Type B pancreatic cell (in vitro differentiated cells): ENCODE measurements at places on chromosomes 1 and 21.

DNA sequence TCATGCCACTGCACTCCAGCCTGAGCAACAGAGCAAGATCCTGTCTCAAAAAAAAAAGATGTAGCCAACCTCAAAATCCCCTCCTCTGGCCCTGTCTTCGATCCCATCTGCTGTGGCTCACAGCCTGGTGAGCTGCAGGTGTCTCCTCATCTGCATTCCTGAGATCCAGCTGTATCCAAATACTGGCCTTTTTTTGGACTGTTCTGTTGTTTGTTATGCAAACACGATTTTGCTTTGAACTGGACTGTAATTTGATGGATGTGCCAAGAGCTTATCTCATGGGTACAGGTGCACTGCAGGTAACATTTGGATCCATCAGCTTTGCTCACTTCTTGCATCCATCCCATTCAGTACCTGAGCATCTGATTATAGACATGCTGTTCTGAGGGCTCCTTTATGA is 14.1 kb upstream of the FAM43B start:
- no peak for DNase-seq

DNA sequence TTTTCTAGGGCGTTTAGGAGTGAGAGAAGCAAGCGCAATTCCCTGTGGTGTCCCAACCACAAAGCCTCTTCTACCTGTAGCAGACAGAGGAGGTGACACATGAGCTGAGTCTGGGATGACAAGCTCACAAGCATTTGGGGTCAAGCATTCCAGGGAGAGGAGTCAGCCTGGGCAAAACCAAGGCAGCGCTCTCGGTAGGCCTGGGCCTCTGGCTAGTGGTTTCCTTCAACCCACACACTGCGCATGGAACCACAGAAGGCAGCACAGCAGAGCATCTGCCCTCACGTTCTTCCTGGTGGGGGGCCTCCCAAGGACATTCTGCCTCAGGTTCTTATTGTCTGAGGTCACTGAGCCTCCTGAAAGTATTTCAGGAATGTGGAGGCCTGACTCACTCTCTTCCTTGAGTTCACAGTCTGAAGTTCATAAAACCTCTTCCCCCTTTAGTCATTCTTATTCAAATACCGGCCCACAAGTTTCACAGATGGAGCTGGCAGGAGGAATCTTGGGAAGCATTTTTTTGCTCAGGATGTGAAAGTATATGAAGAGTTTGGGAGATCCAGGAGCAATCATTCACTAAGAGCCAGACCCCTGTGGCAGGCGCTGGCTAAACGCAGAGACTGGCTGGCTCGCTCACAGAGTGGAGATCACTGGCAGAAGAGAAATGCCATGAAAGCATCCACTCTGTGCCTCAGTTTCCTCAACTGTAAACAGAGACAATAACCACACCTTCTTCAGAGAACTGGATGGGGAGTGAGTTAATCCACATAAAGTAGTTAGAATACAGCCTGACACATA is 26.8 kb downstream of the CCN1 start:
- no peak for DNase-seq

DNA sequence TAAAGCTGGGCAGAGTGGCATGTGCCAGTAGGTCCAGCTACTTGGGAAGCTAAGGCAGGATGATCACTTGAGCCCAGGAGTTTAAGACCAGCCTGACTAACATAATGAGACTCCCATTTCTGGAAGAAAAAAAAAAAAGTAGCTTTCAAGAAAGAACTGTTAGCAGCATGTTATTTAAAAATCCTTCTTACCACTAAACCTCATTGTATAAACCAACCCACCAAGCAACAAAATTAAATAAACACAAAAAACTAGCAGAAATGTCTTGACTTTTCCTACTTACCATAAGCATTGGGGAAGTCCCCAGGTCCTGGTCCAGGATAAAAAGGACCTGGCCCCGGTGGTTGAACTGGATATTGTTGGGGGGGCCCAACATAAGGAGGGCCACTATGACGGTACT is 192.9 kb upstream of the HP1BP3 start:
- DNase-seq = no peak

GRCh38 chr1:26544126-26544525 is 14.6 kb downstream of the RPS6KA1 start:
- DNase-seq = no peak

DNA sequence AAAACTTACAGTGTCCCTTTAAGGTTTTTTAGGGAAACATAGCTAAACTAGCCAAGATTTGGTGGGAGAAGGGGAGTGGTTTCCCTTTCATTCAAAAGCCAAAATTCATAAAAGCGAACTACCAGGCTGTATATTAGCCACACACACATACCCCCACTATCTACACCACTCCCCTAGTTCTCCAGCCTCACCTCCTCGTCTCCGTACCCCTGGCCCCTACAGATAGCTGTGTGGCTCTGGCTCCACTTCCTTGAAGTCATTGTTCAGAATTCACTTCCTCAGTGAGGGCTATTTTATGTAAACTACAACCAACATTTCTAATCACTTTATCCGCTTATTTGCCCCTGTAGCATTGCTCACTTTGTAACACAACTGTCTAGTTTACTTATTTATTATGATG is 5.3 kb upstream of the DPH5 start:
- no peak for DNase-seq

- no peak for DNase-seq
These were observed 243.2 kb upstream of the RAB4A start for GRCh38 chr1:229027622-229028182.

- DNase-seq = no peak
These were observed 788 bp upstream of the EDEM3 start for GRCh38 chr1:184755226-184756065.

DNA sequence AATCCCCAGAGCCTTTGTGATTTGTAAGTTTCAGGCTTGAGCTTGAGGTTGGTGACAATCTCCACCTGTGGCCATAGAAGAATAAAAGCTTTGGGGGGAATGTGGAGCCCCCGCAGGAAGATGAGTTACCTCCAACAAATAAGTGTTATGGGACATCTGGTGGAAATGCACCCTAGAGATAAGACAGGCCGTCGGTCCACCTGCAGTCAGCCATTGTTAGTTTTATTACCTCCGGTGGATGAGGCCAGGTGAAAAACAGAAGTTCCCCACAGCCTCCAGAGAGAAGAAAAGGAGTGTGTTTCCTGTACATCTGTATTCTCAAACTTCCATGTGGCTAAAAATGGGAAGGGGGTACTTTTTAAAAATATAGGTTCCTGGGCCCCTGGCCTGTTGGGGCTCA is 137.4 kb downstream of the KAZN start:
- DNase-seq = no peak

GRCh38 chr1:41222496-41222895 is 19.6 kb downstream of the SCMH1 start:
- no peak for DNase-seq

- DNase-seq = no peak
These were observed 35.4 kb upstream of the PDC start for GRCh38 chr1:186496171-186496851.

- no peak for DNase-seq
These were observed 126.7 kb downstream of the FOXD2 start for GRCh38 chr1:47564570-47564969.

GRCh38 chr1:201354151-201354900 is 23.2 kb downstream of the TNNT2 start:
- DNase-seq = no peak

- DNase-seq = no peak
These were observed 305.5 kb downstream of the NFIA start for GRCh38 chr1:61387829-61388228.

GRCh38 chr21:41045534-41046268 is 122.3 kb upstream of the BACE2 start:
- no peak for DNase-seq

- DNase-seq = no peak
These were observed 10.4 kb upstream of the KCNA2 start for GRCh38 chr1:110616587-110616986.

DNA sequence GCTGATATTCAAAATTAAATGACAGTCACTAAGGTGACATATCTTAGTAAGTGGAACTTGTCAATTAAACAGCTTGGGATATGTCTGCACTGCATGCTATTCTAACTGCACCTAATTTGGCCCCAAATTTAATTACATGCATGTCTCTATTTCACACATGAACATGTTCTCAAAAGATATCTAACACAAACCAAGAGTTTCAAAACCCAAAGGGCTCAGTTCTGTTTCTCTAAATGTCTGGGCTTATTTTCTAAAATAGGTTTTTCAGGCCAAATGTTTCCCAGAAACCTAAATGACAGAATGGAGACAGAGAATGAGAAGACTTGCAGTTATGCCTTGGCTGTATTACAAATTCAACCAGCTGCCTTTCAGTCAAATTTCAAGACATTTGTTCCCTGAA is 11.3 kb downstream of the RAB29 start:
- no peak for DNase-seq

- DNase-seq = no peak
These were observed 152.2 kb downstream of the S1PR1 start for GRCh38 chr1:101388904-101389546.

- no peak for DNase-seq
These were observed 24.1 kb upstream of the TRAPPC10 start for GRCh38 chr21:43988016-43988415.

- DNase-seq = no peak
These were observed 763.6 kb downstream of the ADGRL2 start for GRCh38 chr1:82564333-82564732.

- peak; percentile 62 for DNase-seq
These were observed 1.8 kb downstream of the WNT3A start for GRCh38 chr1:228008391-228009115.

- DNase-seq = no peak
These were observed 41.7 kb downstream of the UMODL1 start for GRCh38 chr21:42112857-42113256.

- no peak for DNase-seq
These were observed 1.1 kb upstream of the PLCH2 start for GRCh38 chr1:2474933-2475371.

DNA sequence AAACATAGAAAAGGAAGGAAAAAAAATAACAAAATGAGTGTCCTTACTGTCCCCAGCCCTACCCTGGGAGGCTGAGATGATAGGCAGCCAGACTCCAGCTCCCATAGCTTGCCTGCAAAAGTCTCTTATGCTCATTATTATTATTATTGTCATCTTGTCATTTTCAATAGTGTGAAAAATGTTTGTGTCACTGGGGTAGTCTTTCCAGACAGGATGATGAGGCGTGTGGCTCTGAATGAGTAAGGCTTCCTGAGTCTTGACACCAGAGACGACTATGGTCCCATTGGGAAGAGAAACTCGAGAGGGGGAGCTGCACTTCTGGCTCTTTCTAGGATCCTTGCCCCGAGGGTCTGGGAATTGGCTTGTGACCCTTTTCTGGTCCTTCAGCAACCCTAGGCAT is 1.1 kb upstream of the CYB561D1 start:
- no peak for DNase-seq

GRCh38 chr1:211903490-211904245 is 73.1 kb upstream of the LPGAT1 start:
- DNase-seq = no peak
